ENCODE measurements at places on chromosomes 11 and 22. TPM values are rescaled to one million over a fixed set of nuclear protein-coding genes. Genes with fewer than 3 reads are reported as not detected.

DNA sequence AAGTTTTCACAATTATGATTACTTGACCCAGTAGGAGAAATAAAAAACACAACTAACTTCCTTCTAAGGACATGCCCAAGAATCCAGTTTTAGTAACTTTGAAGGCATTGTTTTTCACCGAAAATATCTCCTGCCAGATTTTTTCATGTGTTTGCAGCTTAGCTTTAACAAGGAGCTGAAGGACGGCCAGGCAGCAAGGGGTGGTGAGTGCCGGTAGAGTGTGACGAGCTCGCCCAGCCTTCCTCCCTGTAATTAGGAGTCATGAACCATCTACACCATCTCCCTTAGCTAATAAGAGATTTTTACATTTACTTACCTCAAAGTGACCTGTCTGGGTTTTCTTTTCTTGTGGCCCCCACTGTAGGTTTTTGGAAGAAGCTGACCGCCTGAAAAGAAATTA lies 72.0 kb downstream of the BMAL1 start:
- no peak for DNase-seq

DNA sequence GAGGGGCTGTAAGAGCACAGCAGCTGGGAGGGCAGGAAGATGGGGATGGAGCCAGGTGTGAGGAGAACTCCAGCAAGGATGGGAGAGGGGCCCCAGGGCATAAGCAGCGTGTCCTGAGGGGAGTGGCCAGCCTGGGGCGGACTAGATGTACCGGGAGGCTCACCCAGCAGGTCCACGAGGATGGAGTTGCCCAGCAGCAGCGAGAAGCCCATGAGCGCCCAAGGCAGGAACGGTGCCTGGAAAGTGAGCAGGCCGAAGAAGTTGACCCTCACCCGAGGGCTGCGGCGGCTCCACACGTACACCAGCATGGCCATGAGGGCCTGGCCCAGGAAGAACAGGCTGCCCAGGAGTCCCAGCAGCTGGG lies 1.3 kb downstream of the DERL3 start:
- DNase-seq: peak; percentile 88

DNA sequence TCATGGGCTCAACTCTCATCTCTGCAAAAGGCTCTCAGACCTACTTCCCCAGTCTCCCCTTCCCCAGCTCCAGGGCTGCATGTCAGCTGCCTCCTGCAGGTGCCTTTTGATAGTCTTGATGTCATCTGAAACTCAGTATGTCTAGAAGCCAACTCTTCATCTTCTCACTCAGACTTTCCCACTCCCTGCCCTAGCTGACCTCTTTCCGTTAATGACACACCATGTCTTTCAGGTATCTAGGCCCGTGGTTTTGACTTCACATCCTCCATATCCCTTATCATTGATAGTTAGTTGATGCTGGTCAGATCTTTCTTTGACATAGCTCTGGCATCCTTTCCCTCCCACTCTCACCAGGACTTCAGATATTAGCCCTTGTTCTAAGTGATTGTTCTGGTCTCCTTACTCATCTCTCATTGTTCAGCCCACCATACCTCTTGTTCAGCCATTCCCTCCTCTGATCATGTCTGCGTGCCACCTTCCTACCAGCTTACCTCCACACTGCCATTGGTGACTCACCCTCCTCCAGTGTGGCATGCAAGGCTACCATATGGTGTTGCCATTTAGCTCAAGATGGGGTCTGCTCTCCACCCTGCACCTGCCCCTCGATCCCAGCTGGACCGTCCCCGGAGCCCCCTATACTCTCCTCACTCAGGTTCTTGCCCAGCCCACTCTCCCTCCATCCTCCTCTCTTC lies 18.4 kb downstream of the TTC12 start:
- no peak for DNase-seq

- no peak for DNase-seq
Measured at GRCh38 chr11:130051082-130051481, 18.6 kb upstream of the APLP2 start.

DNA sequence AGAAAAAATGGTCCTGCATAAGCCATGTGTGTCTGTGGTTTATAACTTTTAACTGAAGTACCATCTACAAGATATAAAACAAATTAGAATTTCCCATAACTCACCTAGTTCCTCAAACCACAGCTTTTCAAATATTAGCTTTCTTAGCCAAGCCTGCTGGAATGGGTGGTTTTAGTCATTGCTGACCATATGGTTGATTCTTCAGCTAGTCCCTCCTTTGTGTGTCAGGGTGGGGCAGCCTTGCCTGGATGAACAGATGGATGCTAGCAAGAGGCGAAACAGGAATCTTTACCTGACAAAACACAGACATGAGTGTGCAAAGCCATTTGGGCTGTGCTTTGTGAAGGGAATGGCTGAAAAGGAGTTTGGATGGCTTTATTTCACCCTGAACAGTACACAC lies 6.9 kb upstream of the B3GNT6 start:
- DNase-seq: no peak

CASP5 gene
- not detected for total RNA-seq

DNA sequence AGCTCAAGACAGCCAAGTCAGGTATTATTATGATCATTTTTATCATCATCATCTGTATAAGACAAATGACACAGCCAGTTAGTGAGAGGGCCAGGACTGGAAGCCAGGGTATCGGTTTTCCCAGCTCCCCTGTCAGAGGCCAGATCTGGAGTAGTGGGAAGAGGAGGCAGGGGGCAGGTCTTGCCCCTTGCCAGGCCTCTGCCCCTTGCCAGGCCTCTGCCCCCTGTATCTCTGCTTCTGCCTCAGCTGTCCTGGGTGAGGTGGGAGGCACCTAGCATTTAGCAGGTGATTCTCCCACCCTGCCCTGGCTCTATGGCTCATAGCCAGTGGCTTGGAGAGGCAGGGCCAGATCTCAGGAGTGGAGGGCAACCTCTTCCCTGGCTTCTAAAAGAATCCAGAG lies 67.3 kb downstream of the PRDM11 start:
- no peak for DNase-seq

OR51E2 gene
- 0.97 TPM for total RNA-seq

ALDH3B1 gene
- 13.1 TPM for total RNA-seq

DNA sequence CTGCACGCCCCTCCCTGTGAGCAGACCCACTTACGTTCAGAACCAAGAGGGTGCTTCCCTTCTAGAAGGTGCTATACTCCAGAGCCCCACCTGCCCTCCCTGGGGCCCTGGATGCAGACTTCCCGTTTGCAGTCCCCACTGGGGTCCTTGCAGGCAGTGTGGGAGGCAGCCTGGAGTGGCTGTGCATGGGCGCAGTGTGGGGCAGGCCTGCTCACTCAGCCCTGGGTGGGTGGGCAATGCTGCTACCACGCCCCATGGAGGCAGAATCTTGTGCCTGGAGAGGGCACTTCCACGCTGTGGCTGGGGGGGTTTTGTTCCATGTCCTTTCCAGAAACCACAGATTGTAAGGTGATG lies 116.2 kb downstream of the KCNQ1OT1 start:
- DNase-seq: no peak

DNA sequence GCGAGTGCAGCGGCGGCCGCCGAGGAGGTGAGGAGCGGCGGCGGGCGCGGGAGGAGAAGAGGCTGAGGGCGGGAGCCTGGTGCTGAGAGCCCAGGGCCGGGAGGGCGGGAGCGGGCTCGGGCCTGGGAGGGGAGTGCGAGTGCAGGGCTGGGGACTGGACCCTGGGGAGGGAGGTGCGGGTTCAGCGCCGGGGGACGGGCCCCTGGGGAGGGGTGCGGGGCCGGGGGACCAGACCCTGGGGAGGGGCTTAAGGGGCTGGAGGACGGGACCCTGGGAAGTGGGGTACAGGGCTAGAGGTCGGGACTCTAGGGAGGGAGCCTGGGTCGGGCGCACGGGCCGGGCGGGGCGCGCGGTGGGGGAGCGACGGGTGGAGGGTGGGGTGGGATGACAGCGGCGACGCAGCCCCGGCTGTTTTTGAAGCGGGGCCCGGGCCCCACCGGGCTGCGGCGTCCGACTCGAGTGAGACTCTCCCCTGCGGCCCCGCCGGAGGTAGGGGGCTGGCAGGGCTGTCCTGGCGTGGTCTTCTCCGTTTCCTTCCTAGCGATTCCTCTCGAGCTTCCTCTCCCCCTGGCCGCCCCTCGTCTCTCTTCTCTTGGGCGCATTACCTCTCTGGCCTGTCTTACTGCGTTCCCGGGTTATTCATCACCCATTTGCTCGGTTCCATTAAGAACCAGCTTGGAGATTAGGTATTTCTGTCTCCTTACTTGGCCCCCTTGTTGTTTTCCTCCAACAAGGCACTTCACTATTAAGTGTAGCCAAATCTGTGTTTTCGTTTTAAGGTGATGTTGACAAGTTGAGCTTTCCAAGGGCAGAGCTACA lies 754 bp downstream of the NUP50 start:
- no peak for DNase-seq

DNA sequence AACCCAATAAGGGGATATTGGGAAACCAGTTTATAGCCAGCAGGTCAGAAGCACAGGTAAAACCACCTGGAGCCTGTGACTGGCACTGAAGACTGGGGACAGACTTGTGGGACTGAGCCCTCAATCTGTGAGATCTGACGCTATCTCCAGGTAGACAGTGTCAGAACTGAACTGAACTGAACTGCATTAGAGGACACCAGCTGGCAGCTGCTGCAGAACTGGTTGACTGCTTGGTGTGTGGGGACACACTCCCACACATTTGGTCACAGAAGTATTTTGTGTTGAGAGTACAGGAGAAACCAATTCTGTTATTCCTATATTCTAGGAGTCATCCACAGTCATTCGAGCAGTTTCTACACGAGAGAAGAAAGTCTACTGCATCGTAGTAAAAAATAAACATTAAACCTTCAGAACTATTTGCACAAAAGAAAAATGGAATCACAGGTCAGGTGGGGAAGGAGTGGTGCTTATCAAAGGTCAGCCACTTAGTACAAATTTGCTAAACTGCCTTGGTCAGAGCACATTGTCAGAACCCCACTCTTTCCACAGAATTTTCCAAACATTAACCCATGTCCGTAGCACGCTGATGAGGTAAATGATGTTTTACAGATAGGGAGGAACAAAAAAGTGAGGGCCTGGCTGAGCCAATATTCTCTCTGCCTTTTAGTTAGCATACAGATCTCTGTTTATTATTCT lies 77.2 kb downstream of the SIK3 start:
- no peak for DNase-seq

DNA sequence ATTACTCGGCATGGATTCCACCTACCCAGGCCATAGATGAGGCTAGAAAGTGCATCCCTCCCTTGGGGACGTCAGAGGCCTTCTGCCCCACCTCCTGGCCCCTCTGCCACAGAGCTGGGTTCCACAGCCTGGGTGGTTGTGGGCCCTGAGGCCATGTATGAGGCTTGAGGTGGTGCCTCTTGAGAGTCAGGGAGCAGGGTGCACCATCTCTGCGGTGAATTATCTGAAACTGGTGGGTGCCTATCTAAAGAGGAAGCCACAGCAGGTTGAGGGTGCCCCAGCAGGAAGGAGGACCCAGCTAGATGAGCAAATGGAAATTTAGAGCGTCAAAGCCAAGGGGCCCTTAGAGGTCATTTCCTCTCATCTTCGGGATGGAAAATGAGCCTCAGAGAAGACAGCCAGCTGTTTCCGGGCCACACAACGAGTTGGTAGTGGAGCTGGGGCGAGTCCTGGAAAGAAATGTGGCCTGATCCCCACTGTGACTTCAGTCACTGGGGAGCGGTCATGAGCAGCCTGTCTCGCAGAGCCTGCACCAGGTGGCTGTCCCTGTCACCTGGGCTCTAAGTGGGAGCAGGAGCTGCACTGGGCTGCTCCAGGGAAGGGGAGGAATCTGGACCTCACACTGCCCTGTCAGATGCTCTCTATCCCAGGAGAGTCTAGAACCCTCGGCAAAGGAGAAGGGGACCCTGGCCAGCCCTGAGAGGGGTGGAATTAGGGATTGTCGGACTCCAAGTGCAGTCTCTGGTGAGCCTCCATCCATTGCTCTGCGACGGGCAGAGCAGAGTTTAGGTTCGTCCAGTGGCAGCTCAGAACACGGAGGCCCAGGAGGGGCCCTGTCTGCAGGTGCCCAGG lies 7.3 kb downstream of the ADORA2A start:
- peak; percentile 60 for DNase-seq

- DNase-seq: peak; percentile 82
Measured at GRCh38 chr22:49021131-49021925, 806.3 kb downstream of the BRD1 start.

GRCh38 chr11:86548271-86548917 lies 124.0 kb downstream of the ME3 start:
- DNase-seq: no peak

DNA sequence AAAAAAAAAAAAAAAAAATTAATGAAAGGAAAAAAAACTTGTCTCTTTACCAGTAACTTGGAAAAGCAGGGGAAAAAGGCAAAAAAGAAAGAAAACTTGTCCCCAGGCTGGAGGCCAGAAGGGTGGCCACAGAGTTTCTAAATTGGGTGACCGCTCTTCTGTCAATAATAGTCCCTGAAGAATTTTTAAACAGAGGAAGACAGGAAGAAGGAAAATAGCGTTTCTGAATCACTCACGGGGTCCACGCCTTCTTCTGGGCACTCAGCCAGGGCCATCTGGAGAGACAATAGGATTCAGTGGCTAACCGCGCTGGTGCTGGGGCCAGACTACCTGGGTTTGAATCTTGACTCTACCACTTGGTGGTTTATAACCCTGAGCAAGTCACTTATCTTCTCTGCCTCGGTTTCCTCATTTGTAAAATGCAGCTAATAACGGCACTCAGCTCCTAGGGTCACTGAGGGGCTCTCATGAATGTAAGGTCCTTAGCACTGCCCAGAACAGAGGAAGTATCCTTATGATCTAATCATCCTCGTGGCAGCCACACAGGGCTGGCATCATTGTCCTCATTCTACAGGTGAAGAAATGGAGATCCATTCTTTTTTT lies 7.0 kb downstream of the C11orf86 start:
- no peak for DNase-seq

DNA sequence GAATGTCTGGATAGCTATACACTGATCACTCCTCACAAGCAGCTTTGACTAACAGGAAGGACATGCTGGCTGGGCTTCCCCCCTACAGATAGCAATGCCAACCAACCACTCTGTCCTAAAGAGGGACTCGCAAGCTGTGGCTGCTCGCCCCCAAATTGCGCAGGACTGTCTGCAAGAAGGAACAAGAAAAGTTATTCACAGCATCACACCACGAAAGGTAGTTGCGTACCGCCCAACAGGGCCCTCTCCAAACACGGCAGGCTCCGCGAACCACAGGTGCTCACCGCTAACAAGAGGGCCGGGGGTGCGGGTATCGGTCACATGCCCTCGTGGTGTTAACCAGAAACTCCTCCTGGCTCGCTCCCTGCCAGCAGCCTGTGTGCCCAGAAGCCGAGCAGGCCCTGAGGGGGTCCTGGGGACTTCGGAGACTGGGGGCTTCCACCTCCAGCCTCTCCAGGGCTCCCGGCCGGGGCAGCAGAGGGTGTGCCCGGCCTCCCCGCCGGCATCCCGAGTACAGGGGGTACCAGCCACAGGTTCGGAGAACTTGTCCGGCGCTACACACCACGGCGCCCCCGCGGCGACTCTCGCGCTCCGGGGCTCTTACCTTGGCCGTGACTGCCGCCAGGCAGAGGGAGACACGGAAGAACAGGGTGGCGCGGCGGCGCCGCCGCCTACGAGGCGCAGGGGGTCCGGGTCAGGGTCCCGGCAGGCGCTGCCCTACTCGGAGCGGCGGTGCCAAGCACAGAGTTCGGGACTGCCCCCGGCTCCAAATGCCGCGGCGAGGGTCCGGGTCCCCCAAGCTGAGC lies 682 bp downstream of the LARGE1 start:
- peak; percentile 93 for DNase-seq

OTOG gene
- total RNA-seq: not detected
